ENCODE measurements at places on chromosomes 11 and 22. TPM values are rescaled to one million over a fixed set of nuclear protein-coding genes. Genes with fewer than 3 reads are reported as not detected.

The INS gene
- not detected for total RNA-seq

The RNH1 gene
- total RNA-seq, result 88.9 TPM

The SLC5A1 gene
- total RNA-seq, result not detected

The DEPDC7 gene
- total RNA-seq, result 3.6 TPM

The MS4A12 gene
- total RNA-seq, result not detected

The NXPE2 gene
- total RNA-seq, result not detected

The KLHL22 gene
- 31.7 TPM for total RNA-seq

GRCh38 chr22:39431821-39432251, 25.0 kb upstream of the MGAT3 start:
- DNase-seq, result no peak
- peaks cover 2% of the 10 kb centered on the region for H3K4me1 ChIP-seq
- H3K36me3 ChIP-seq, result no peaks in the 10 kb centered on the region
- no peak overlapping the region for H3K4me3 ChIP-seq

DNA sequence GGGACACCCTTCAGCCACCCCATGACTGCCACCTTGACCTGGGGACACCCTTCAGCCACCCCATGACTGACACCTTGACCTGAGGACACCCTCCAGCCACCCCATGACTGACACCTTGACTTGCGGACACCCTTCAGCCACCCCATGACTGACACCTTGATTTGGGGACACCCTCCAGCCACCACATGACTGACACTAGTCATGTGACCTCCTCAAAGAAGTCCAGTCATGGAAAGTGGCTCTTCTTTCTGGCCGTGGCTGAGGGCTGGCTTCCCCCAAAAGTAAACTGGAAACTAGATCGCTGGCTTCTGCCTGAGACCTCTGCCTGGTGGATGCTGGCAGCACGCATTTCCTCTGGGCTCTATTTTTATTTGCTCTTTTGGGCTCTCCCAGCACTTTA, 28.4 kb downstream of the ARFGAP2 start:
- H3K4me3 ChIP-seq, result no peak overlapping the region
- H3K27me3 ChIP-seq, result no peaks in the 10 kb centered on the region
- no peak overlapping the region for H3K27ac ChIP-seq
- DNase-seq, result no peak
- peaks cover 4% of the 10 kb centered on the region for H3K4me1 ChIP-seq

GRCh38 chr11:64864473-64865285, 13.7 kb downstream of the EHD1 start:
- H3K4me3 ChIP-seq, result peak overlapping the region; percentile 74
- H3K27me3 ChIP-seq, result no peaks in the 10 kb centered on the region
- H3K36me3 ChIP-seq, result peaks cover 17% of the 10 kb centered on the region
- peak overlapping the region; percentile 95 for H3K27ac ChIP-seq

- DNase-seq, result no peak
- H3K36me3 ChIP-seq, result peaks cover 4% of the 10 kb centered on the region
- no peak overlapping the region for H3K27ac ChIP-seq
Measured at GRCh38 chr11:95338430-95338991, 107.5 kb upstream of the SESN3 start.

- H3K4me1 ChIP-seq, result peaks cover 3% of the 10 kb centered on the region
- no peaks in the 10 kb centered on the region for H3K36me3 ChIP-seq
- no peak for DNase-seq
- H3K4me3 ChIP-seq, result no peak overlapping the region
- H3K27ac ChIP-seq, result no peak overlapping the region
- no peaks in the 10 kb centered on the region for H3K27me3 ChIP-seq
Measured at GRCh38 chr22:49622241-49623105, 205.2 kb downstream of the BRD1 start.

DNA sequence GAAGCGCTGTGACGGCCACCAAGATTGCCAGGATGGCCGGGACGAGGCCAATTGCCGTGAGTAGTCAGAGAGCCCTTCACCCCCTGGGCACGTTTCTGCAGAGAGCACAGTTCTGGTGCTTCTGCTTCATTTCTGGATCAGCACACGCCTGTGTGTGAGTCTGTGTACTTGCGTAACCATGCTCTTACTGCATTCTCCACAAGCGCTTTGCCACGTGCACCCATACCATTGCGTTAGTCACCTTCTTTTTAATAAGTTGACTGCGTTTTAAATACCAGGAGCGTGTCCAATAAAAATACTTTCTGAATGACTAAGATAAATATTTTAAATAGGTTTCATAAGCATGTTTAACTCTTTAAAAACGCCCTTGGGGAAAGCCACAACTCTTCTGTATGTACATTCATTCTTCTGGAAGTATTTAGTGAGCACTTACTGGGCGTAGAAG, 143.0 kb upstream of the SORL1-AS1 start:
- no peak overlapping the region for H3K4me3 ChIP-seq
- peaks cover 47% of the 10 kb centered on the region for H3K36me3 ChIP-seq
- DNase-seq, result no peak
- no peak overlapping the region for H3K27ac ChIP-seq
- peaks cover 5% of the 10 kb centered on the region for H3K4me1 ChIP-seq

GRCh38 chr11:80916173-80916798, 1475.5 kb upstream of the TENM4 start:
- no peaks in the 10 kb centered on the region for H3K36me3 ChIP-seq
- no peak for DNase-seq

DNA sequence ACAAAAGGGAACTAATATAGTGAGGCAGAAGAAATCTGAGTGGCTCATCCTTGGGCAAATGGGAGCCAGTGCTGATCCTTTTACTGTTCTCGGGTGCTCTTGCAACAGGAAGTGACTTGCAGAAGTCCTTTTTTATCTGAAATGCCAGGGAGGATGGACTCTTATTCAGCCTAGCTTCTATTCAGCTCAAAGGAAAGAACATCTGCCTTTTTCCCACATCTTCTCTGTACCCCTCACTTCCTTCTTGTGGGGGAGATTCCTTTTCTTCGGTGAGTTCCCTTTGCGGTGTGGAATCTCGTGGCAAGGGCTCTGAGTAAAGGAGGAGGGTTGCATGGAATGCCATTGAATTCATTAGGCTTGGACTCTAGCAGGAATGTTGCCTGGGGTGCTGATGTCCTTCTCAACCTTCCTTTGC, 76.2 kb downstream of the ZBTB16 start:
- DNase-seq, result no peak
- no peak overlapping the region for H3K27ac ChIP-seq
- H3K4me1 ChIP-seq, result peaks cover 31% of the 10 kb centered on the region
- H3K27me3 ChIP-seq, result peaks cover 3% of the 10 kb centered on the region
- H3K4me3 ChIP-seq, result no peak overlapping the region
- peaks cover 8% of the 10 kb centered on the region for H3K36me3 ChIP-seq
